T-helper 17 cell (primary cell): ENCODE measurements at places on chromosomes 2 and 18.
A peak's percentile ranks its signal among the peaks of the same experiment; 100 is the strongest.

DNA sequence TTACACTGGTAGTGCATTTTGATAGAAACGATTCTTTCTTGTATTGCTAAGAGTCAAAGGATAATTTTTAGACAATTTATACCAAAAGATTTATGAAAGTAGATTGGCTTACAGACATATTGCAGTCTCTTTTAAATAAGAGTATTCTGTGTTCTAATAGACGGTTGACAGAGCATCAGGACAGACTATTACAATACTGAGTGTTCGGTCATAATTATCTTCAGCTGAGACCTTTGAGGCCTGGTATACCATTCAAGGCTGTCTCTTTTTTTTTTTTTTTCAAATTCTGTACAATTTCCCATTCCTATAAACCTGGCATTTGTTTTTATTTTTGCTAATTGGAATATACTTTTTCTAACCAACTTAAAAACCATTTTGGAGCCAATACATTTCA is 140.6 kb upstream of the NOSTRIN start:
- DNase-seq = no peak

DNA sequence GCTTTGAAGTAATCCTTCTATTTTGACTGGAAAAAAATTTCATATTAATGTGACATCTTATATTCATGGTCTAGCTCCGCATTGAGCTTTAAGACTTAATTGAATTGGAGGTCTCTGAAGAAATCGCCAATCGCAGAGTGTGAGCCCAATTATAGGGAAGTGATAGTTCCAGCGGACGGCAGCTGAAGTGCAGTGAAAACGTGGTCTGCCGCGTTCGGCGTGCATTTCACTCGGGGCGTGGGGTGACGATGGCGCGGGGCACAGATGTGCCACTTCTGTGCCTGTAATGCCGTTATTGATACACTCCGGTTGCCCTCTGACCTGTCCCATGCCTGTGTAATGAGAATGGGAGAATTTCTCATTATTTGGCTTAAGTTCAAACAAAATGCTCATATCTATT is 106.7 kb downstream of the TSHZ1 start:
- DNase-seq = no peak

- no peak for DNase-seq
Observed at GRCh38 chr2:174333372-174334277, 1.1 kb upstream of the SP9 start.

DNA sequence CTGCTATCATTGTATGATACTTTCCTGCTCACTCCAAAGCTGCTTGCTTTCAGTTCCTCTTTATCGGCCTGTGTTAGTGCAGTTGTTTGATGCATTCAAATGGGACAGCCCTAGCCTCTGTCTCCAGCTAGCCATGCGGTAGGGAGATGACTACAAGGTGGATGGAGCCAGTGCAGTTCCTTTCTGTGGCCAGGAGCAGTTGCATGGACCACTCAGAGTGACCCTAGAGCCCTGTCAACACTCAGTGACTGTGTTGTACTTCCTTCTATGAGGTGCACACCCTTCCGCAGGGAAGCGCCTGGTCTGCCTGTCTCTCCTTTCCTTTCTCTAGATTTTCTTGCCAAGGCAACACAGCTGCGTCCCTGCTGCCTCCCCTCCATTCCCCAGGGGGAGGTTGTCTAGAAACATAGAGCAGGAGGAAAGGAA is 33.8 kb downstream of the KCNS3 start:
- DNase-seq = no peak

- DNase-seq = no peak
Observed at GRCh38 chr2:237122214-237122666, 36.6 kb downstream of the COPS8 start.

DNA sequence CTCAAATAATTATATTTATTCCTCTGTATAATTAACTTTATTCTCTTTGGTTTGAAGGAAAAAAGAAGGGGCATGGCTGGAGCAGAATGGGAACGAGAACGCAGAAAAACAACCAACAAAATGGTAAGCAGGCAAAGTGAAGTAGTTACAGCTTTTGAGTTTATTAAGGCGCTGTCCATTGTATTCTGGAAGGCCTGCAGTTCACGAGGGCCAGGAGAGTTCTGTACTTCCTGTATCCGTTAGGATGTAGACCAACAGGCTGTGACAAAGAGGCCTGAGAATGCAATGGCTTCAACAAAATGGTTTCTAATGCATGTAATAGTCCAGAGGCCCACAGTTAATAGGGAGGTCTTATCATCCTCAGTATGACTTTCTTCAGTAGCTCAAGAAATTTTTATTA is 32.5 kb upstream of the SP100 start:
- no peak for DNase-seq

DNA sequence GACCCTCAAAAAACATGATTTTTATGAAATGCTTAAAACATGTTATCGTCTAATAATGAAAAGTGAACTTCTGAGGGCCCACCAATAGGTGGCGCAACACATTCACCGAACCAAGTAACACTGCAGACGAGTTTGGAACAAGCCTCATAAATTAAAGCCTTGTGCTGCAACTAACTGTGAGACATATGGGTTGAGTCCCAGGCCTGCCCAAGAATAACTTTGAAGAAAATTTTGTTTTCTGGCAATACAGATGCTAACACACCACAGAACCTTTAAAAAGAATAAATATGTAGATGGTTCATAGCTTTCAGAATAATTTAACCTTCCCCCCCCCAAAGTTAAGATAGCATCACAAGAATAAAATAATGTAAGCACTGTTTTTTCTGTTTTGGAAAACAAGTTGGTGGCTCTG is 285.9 kb downstream of the RNF144A start:
- peak; percentile 37 for DNase-seq

- no peak for DNase-seq
Observed at GRCh38 chr2:36565712-36566111, 32.3 kb downstream of the FEZ2 start.

DNA sequence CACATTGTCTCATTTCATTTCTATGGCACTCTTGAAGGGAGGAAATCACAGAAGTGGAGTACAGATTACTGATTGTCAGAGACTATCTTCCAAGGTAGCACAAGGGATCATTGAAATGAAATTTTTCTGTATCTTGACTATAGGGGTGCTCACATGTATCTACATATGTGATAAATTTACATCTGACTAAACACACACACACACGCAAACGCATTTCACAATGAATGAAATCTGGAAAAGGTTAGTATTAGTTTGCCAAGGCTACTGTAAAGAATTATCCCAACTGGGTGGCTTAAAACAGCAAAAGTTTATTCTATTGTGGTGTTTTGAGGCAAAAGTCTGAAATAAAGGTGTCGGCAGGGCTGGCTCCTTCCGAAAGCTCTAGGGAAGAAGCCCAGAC is 144.6 kb downstream of the SH3BP4 start:
- no peak for DNase-seq

GRCh38 chr2:128301501-128301966 is 17.1 kb downstream of the HS6ST1 start:
- DNase-seq = no peak

GRCh38 chr2:215847718-215848117 is 165.6 kb downstream of the MREG start:
- no peak for DNase-seq

GRCh38 chr18:63319383-63320122 is at the start of gene BCL2:
Gene BCL2, minus strand, starts transcription at chr18:63319769.
- DNase-seq = no peak

GRCh38 chr2:173763641-173764040 is 201.5 kb downstream of the SP3 start:
- no peak for DNase-seq

DNA sequence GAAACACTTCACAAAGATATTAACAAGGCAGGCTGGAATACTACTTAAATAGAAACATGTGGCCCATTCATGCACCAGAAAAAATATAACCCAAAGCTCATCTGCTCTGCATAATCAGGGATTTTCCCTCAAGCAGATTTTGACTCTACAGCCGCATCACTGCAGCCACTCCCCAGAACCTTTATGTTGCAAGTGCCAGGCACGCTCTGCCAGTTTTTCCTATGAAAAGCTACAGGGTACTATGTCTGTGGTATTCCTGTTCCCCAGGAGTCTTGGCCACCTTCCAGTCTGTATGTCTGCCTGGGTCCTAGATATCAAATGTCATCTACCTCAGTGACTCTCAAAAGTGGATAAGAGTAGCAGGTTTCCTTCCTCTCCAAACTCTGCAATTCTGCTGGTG is 3.8 kb downstream of the COA5 start:
- no peak for DNase-seq

DNA sequence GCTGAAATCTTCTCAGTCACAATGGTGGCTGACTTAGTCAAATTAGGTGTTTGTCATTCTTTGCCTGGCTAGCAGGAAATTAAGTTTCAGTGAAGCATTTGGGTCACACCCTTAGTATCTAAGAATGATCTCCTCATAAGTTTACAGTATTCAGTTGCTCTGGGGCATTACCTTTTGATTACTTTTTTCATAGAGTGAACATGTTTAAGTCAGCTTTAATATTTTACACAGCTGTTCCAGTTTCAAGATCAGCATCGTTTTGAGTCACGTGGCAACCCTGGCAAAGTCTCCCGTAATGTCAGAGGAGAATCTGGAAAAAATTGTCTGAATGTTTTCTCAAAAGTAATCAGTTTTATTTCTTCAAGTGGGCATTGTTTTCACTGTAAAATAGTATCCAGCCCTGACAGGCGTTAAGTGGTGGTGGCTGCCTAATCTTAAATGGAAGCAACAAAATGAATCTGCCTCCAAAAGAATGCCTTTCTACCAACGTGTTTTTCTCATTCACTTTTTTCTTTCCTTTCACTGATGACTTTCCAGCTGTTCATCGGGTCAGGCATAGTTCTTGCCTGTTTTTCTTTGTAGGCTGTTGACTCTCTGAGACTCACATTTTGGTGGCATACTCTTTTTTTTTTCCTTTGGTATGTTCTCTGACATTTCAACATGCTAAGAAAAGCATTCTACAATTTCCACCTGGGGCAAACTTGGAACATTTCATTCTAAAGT is 319.6 kb upstream of the TCF4 start:
- no peak for DNase-seq

DNA sequence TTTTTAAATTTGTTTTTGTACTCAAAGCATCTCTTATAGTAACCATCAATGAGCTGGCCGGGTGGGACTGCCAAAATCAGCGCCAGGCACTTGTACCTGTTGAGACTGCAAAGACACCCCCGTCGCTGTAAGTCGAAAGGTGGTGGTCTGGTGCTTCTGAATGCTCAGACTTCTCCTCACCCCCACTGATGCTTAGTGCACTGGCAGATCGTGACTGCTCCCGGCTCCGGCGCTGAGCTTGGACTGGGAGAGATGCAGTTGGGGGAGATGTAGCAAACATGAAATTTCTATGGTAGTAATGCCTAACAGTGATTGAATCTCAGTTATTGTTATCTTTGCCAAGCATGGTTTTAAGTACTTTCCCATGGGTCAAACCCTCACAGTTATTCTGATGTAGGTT is 80.6 kb downstream of the RIF1 start:
- DNase-seq = no peak

DNA sequence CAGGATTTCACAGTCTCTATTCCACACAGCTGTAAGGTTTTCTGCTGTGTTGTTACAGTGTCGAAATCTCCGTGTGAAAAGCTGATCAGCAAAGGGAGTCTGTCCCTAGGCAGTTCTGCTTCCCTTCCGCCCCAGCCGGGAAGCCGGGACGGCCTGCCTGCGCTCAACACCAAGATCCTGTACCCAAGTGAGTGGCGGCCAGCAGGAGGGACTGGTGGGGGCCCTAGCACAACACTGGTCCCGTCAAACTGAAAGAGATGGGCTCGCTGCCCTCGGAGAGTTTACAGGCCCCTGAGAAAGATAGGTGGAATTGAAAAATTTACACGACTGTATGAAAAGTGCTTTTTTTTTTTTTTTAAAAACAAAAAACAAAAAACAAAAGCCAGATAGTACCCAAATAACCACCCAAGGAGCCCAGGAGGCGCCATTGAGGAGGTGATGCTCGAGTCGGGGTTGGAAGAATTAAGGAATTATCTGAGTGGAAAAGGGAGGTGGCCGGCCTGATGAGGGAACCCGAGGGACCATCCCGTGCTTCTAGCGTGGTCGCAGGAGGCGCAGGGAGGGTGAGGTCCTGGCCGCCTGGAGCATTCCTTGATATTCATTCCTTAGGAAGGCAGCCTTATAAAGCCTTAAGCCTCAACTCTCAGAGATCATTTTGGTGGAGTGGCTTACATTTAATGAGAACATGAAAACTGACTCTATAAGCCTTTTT is 96.7 kb downstream of the DGKD start:
- no peak for DNase-seq

DNA sequence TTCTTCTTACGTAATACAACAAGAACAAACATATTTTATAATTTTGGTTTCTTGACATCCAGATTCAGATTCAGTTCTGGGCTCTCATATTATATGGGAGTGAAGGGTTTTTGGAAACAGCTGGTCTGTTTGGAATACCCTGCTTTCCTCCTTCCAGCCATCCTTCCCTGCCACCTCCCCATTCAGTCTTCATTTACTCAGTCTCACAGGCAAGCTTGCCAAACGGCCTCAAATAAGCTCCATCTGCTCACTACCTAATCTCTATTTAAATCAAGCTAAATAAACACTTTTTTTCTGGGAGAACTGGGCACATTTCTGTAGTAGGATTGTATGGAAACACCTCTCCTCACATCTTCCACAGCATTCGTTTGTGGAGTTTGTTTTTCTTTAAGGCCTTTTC is 147.5 kb downstream of the RND3 start:
- no peak for DNase-seq

- DNase-seq = no peak
Observed at GRCh38 chr18:50131591-50131990, 63.4 kb downstream of the MYO5B start.

DNA sequence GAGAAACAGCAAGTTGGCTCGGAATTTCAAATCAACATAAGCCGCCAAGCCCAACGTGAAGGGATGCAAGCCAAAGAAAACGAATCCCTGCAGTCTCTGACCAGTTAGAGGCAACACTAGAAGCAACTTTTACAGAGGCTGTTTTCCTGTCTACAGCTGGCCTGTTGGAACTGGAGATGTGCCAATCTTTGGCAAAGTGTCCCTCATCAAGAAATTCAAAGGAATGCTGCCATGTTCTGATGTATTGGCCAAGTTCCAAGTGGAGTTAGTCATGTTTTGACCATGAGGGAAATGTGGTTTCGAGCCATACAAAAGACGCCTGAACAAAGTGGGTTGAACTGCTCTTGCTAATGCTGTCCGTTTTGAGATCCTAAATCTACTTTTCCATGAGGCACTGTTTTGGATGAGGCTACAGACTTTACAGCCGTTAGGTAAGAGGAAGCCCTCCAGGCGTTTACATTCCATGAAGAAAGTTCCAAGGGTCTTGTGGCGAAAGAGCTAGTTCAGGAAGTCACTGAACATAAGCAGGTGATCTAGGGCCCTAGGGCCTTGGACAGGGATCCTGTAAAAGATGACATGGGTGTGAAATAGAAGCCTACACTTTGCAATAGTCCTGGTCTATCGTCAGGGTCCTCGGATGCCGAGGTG is 140.7 kb upstream of the PXDN start:
- no peak for DNase-seq

DNA sequence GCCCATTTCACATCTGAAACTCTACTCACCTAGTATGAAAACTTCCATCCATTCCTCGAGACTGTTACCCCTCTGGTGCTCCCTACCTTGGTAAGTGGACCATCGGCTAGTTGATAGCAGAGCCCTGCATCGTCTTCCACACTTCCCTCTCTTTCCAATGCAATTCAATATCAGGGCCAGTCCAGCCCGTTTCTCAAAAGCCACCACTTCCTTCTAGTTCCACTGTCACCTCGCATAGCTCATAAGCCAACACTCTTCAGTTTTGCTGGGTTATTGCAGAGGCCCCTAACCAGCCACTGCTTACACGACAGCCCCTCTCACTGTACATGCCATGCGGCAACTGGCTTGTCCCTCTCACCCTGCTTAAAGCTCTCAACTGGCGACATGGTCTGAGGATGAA is 10.2 kb upstream of the ZNF407 start:
- no peak for DNase-seq
